ENCODE measurements at places on chromosomes 11 and 22.

- DNase-seq = no peak
These were observed 866.2 kb downstream of the TBC1D22A start for GRCh38 chr22:47628477-47629272.

DNA sequence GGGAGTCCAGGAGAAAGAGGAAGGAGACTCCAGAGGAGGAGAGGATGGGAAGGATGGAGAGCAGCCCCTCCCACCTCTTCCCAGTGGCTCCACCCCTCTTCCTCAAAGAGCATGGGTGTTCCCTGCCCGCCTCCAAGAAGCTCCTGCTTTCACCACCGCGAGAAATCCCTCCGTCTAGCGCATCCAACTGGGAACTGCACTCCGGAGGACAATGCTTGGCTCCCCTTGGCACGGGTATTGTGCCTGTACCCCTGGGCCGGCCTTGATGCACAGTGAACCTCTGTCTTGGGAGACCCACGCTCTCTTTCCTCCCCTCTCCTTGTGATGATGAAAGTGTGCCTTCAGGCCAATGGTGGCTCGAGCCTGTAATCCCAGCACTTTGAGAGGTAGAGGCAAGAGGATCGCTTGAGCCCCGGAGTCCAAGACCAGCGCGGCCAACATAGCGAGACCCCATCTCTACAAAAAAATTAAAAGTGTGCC is 14.9 kb upstream of the ADA2 start:
- DNase-seq = no peak

- DNase-seq = no peak
These were observed 5.5 kb upstream of the PCF11 start for GRCh38 chr11:83151274-83151977.

GRCh38 chr22:29782061-29782845 is 15.1 kb downstream of the UQCR10 start:
- no peak for DNase-seq

GRCh38 chr22:24822471-24822870 is 16.5 kb downstream of the SGSM1 start:
- no peak for DNase-seq

DNA sequence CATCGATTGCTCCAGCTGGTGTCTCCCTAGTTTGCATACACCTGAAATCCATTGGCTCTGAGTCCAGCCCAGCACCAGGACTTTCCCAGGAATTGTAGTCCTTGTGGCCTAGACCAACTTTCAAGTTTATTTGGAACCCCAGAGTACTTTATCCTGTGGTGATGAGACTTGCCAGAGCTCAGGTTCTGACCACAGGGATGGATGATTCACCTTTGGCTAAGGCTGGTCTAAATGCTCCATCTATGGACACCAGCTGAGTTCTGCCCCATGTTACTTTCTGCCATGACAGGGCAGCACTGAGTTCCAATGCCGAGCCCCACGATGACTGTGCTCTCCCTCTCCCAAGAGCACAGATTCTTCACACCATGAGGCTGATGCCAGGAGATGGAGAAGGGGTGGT is 17.3 kb upstream of the INSC start:
- no peak for DNase-seq

GRCh38 chr22:31086703-31087330 is 5.7 kb downstream of the SMTN start:
- no peak for DNase-seq

GRCh38 chr11:112118176-112118575 is 31.5 kb downstream of the SDHD start:
- DNase-seq = no peak

GRCh38 chr11:12628314-12628713 is 45.9 kb upstream of the TEAD1 start:
- no peak for DNase-seq

DNA sequence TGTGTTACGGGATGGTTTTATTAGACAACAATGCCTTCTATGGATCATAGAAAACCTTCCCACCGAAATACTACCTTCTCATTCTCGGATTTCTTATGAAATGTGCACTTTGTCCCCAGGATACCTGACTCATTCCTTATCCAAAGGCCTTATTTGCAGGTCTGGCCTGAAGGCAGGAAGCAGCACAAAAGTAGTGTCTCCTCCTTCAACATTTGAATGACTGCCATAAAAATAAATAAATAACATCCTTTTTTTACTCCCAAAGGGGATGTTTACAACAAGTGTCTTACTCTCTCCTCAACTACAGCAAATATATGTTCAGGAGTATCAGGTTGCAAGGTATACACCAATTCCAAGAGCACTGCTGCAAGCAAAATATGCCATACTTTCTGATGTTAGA is 41.6 kb upstream of the PAK1 start:
- DNase-seq = no peak

- no peak for DNase-seq
These were observed 83.2 kb upstream of the PITPNB start for GRCh38 chr22:28002181-28002700.

GRCh38 chr22:36900880-36901279 is 12.5 kb upstream of the CSF2RB start:
- no peak for DNase-seq

DNA sequence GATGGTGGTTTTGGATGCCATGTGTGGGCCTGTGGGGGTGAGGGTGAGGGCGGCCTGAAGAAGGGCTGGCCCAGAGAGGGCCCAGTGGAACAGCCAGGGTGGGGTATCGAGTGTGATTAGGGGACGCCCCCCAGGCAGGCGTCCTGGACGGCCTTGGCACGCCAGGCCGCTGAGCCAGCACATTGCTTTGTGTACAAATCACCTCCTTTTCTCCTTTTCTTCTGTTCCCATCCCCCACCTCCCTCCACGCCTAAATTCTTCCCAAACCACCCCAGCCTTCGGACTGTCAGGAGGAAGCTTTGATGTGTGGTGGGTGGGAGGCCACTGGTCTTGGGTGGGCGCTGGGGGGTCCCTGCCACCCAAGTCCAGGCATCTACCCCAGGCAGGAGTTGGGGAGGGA is 7.8 kb upstream of the CD248 start:
- DNase-seq = no peak

- DNase-seq = no peak
These were observed 98.6 kb downstream of the NXPE2 start for GRCh38 chr11:114776956-114777355.

DNA sequence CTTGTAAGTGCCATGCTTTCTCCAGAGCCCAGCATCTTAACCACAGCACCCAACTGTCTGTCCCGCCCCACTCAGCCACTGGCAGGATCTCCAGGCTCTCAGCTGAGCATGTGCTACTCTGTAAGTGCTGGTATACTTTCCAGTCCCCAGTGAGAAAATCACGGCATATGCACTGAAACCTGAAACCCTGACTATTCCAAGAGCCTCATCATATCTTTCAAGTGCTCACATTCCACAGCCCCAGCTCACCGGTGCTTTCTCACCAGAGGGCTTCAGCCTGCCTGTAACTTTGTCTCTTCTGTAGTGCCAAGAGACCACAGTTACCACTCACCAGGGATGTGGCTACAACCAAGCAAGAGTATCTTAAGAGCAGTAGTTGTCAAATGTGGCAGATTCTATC is 24.4 kb upstream of the PAMR1 start:
- DNase-seq = no peak

GRCh38 chr22:46979506-46979905 is 217.1 kb downstream of the TBC1D22A start:
- no peak for DNase-seq

DNA sequence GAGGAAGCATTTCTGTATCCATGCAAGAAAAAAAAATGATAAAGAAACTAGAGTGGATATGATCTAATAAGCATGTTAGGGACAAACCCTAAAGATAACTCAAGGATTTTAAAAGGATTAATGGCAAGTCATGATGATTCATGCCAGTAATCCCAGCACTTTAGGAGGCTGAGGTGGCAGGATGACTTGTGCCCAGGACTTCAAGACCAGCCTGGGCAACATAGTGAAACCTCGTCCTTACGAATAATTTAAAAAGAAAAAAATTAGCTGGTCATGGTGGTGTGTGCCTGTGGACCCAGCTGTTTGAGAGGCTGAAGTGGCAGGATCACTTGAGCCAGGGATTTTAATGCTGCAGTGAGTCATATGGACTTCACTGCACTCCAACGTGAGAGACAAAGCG is 145.5 kb upstream of the BLID start:
- no peak for DNase-seq

DNA sequence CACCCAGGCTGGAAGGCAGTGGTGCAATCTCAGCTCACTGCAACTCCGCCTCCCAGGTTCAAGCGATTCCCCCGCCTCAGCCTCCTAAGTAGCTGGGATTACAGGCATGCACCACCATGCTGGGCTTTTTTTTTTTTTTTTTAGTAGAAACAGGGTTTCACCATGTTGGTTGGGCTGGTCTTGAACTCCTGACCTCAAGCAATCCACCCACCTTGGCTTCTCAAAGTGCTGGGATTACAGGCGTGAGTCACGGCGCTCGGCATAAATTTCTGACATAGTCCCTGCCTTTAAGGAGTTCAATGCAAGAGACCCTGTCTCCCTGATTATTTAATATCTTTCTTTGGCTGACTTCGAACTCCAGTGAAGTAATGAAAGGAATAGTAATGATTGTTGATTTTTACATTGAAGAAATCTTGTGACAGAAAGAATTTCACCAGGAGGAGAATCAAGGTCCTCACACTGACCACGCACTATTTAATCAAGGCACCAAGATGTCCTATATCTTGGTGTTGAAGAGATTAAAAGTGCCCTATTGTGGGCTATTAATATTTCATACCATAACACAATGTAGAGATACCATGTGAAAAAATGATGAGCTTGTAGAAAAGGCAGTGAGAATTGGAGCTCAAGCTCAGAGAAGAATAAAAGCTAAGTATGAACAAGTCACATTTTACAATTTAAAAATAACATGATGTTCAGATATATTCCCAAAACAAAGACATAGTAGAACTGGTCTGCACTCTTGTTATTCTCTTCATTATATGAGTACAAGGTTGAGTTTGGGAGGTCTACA is 71.6 kb upstream of the BLID start:
- DNase-seq = no peak

DNA sequence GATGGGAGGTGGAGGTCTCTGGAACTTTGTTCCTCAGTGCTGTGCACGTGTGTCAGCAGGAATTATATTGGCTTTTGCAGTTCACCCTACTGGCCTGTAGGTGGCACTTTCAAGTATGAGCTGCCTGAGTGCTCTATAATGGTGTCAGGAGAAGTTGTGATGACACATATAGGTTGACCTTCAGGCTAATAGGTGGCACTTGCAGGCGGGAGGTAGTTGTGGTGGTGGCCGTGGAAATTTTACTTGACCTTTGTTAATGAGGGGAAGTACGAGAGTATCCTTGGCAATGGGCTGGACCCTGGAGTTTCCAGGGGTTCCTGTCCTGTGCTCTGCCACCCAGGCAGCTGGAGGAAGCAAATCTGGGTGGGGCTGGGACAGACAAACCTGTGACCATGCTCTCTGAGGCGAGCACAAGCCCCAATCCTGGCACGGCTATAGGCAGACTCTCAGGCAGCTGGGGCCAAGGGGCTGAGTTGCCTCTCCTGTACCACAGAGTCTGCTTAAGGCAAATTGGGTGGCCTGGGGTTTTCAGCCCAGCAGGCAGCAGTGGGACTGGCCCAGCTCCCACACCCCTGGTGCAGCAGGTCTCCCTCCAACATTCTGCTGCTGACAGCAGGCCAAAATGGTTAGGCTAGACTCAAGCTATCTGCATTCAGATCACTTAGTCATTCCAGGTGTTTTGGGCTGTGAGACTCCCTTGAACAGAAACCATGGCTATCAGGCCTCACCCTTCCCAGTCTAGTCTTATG is 147.5 kb upstream of the CTSC start:
- DNase-seq = no peak

DNA sequence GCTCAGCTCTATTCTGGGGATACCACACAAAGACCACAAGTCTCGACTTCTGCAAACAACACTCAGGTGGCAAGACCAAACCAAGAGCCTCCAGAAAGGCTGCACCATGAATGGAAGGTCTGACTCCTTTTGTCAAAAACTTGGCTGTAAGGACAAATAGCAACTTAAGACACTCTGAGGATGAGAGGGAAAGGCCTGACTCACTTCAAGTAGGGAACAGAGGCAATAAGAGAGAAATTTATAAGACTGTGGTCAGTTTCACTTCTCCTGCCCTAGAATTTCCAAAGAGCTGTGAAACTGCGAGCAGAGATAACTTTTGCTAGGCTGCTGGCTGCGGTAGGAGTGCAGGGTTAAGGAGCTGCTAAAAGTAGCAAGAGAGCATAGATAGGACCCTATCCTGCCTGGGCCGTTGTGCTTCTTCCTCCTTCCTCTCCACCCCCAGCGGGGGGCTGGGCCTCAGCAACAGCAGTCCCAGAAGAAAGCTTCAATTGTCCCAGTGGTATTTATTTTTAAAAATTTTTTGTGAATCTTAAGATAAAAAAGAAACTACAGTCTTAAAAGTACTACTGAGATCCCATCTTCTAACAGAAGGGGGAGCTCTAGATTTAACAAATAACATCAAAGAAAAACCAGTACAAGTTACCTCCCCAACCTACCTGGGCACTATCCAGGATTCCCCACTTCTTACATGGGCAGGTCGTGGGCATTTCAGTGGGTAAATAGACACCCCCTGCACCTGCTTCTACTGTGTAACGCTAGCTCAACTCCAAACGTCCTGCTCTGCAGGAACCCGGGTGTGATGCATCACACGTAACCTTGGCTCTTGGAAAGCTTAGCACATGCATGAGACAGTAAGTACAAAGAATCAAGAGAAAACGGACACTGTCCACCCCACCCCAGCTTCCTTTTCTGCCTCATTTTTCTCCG is 66.4 kb downstream of the SGSM3 start:
- peak; percentile 40 for DNase-seq

GRCh38 chr11:32023370-32024305 is 67.2 kb upstream of the RCN1 start:
- DNase-seq = no peak

- no peak for DNase-seq
These were observed 44.5 kb downstream of the KIAA1671 start for GRCh38 chr22:24997023-24997422.

DNA sequence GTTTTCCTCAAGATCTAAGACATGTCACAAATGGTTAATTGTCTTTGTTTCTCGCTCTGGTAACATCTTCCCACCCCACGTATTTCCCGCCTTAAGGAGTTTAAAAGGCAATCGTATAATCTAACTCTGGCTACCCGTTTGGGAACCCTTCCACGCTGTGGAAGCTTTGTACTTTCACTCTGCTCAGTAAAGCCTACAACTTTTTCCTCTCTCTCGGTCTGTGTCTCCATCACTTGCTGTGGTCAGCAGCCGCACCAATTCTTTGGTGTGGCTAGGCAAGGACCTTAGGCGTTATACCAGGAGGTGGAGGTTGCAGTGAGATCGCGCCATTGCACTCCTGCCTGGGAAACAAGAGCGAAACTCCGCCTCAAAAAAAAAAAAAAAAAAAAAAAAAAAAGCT is 1430.1 kb downstream of the LRRC4C start:
- DNase-seq = peak; percentile 29

GRCh38 chr11:47425611-47426010 is 628 bp downstream of the PSMC3 start:
- DNase-seq = no peak

All from right renal cortex interstitium (tissue), 3 donors.